ENCODE measurements at places on chromosomes 2 and 18. TPM values are rescaled to one million over a fixed set of nuclear protein-coding genes. Genes with fewer than 3 reads are reported as not detected.

Gene SKOR2
- not detected for total RNA-seq

Gene BARD1
- 15.0 TPM for total RNA-seq

Gene ALPI
- total RNA-seq: not detected

Gene EMILIN1
- 319 TPM for total RNA-seq

Gene PSMA8
- total RNA-seq: not detected

Gene FAM110C
- total RNA-seq: under 0.01 TPM

Gene MYOM1
- total RNA-seq: 0.98 TPM

Gene PCARE
- total RNA-seq: not detected

Gene HOXD13
- not detected for total RNA-seq

Gene OSGEPL1
- total RNA-seq: 6.5 TPM

Gene FAP
- total RNA-seq: 182 TPM

Gene SLC66A3
- total RNA-seq: 26.4 TPM

Gene KLHL41
- total RNA-seq: 0.15 TPM

Gene FAM98A
- total RNA-seq: 45.9 TPM

Gene TTN
- total RNA-seq: 0.12 TPM

Gene ACOXL
- not detected for total RNA-seq

Gene FSIP2
- 0.08 TPM for total RNA-seq

Gene IL18R1
- total RNA-seq: 1.1 TPM

Gene MYCN
- total RNA-seq: not detected

Gene PTPRN
- total RNA-seq: 9.0 TPM

Gene SPC25
- not detected for total RNA-seq

Gene UGT1A3
- not detected for total RNA-seq

Gene DTYMK
- total RNA-seq: 8.2 TPM

Gene BOLL
- total RNA-seq: not detected

Gene ETAA1
- 12.3 TPM for total RNA-seq

Gene TRAPPC12
- total RNA-seq: 66.6 TPM

Gene L3MBTL4
- under 0.01 TPM for total RNA-seq

Gene AGXT
- not detected for total RNA-seq

Gene DNAH6
- not detected for total RNA-seq

Gene SERPINB12
- not detected for total RNA-seq

Gene HK2
- total RNA-seq: 30.7 TPM

Gene GKN1
- total RNA-seq: not detected

Gene SERPINB10
- not detected for total RNA-seq

Gene CAD
- 26.1 TPM for total RNA-seq

Gene DPY30
- 40.0 TPM for total RNA-seq

Gene LHCGR
- not detected for total RNA-seq

Gene NEU2
- total RNA-seq: not detected

Gene SFT2D3
- total RNA-seq: 1.6 TPM

Gene VIT
- 0.15 TPM for total RNA-seq

Gene CLEC4F
- total RNA-seq: not detected

Gene OXER1
- total RNA-seq: under 0.01 TPM

Gene SKA1
- 3.5 TPM for total RNA-seq

Gene MAP2
- 0.82 TPM for total RNA-seq

Gene DSG2
- total RNA-seq: 8.9 TPM

Gene FAM237A
- total RNA-seq: not detected

Gene CPO
- total RNA-seq: 0.47 TPM

Gene TCF23
- 0.82 TPM for total RNA-seq

Gene TLX2
- total RNA-seq: not detected

Gene USP37
- total RNA-seq: 7.7 TPM

Gene SNED1
- total RNA-seq: 80.4 TPM

Gene CXCR4
- 6.6 TPM for total RNA-seq

Gene WDR35
- 9.8 TPM for total RNA-seq

Gene ZSWIM2
- not detected for total RNA-seq

Data from smooth muscle cell of the coronary artery (primary cell).